ENCODE measurements at places on chromosomes 4 and X.

DNA sequence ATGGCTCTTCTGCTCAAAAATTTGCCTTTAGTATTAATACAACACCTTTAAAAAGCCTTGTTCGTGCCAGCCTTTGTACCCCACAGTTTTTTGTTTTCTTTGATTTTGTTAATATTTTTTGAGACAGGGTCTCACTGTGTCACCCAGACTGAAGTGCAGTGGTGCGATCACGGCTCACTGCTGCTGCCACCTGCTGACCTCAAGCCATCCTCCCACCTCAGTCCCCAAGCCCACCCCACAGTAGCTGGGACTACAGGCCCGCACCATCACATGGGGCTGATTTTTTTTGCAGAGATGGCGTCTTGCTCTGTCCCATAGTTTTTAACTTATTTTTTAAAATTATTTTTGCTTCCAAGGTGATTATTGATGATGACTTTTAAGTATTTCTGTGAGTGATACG lies 134.0 kb downstream of the HTR2C start:
- peak; percentile 15 for DNase-seq

- peak; percentile 47 for DNase-seq
Observed at GRCh38 chr4:38672397-38673129, 8.6 kb downstream of the KLF3 start.

DNA sequence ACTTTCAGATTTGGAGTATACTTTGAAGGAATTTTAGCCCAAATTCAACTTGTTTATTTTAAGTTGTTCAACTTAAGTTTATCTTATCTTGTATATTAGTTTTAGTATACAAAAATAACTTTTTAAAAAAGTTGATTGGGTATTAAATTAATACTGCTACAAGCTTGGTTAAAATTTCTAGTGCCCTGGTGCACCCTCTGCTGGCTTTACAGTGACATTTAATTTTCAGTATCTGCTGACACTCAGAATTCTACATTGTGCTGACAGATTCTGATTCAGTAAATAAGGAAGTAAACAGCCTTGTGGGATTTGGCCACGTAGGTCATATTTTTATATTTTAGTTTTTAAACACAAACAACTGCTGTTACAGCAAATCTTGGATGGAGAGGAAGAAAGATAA lies 2.9 kb downstream of the EDA start:
- DNase-seq = no peak

DNA sequence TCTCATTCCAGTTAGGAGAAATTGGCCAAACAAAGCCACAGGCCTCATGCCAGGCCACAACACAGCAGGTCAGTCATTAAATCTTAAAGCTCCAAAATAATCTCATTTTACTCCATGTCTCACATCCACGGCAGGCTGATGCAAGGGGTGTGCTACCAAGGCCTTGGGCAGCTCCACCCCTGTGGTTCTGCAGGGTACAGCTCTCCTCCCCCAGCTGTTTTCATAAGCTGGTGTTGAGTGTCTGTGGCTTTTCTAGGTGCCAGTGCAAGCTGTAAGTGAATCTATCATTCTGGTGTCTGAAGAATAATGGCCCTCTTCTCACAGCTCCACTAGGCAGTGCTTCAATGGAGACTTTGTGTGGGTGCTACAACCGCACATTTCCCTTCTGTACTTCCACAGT lies 949.2 kb downstream of the TECRL start:
- no peak for DNase-seq

DNA sequence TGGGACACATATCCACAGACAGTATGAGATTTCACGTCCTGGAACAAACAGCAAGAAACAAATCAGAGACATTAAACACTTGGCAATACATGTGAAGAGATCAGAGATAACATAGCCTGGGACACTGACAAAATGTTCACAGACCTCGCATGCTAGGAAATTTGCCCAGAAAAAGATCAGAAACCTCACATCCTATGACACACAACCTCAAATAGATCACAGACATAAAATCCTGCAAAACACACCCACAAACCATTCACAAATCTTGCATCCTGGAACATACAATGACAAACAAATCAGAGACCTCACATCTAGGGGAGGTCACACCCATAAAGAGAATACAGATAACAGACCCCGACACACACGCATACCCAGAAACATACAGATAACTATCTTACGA lies 18.0 kb downstream of the SUV39H1 start:
- DNase-seq = no peak

DNA sequence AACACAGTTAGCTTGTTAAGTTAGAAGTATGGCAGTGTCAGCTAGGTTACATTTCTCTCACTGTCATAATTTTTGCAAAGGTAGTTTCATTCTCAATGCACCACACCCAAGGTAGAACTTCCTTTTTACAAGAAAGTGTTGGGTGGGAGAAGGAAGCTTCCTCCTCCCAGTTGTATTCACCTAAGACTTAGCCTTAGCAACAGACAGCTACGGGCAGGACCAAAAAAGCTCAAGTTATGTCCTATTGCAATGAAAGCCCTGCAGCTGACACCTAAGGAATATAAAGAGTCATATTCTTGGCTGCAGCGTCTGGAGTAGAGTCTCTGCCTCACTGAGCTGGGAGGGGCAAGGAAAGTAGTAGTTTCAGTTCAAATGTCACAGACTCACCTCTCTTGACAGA lies 25.1 kb upstream of the PRDM8 start:
- no peak for DNase-seq

GRCh38 chrX:22952010-22952409 lies 47.8 kb upstream of the DDX53 start:
- no peak for DNase-seq

GRCh38 chr4:124710911-124711310 lies 1.6 kb downstream of the ANKRD50 start:
- no peak for DNase-seq

- no peak for DNase-seq
Observed at GRCh38 chrX:135629342-135629741, 84.1 kb upstream of the CT45A1 start.

GRCh38 chr4:113560579-113560978 lies 201.0 kb downstream of the CAMK2D start:
- no peak for DNase-seq

DNA sequence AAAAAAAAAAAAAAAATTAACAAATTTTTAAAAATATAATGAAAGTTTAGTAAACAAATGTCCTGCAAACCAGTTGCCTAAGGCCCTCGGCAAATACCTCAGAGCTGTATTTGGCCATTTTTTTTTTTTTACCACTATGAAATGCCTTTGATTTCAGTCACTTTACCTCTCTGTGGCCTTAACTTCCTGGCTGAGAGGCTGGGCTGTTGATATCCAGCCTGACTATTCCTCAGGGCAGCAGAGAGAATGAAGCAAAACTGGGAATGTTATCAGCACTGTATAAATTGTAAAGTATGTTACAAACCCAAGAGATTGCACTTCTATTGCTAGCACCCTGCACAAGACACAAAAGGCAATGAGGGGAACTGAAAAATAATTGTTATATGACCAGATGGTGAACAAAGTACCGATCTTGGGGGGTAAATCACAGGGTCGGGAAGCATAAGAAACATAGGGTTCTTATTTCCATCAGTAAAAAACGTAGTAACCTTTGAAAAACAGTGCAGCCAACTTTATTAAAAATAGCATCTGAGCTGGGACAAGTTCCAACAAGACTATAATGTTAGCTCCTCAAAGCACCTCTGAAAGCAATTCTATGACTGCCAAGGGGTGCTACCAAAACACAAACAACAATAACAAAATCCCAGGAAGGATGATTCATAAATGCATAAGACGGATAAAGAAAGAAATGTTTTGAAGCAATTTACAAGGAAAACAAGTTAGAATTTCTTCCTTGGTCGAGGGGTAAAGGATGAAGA lies 18.1 kb downstream of the USP46 start:
- DNase-seq = no peak

- no peak for DNase-seq
Observed at GRCh38 chrX:31061091-31061490, 10.8 kb downstream of the FTHL17 start.

Data from retina (tissue), 1 donor.